Hepatocyte (in vitro differentiated cells): ENCODE measurements at places on chromosomes 12 and 14. TPM values are rescaled to one million over a fixed set of nuclear protein-coding genes. Genes with fewer than 3 reads are reported as not detected.

DNA sequence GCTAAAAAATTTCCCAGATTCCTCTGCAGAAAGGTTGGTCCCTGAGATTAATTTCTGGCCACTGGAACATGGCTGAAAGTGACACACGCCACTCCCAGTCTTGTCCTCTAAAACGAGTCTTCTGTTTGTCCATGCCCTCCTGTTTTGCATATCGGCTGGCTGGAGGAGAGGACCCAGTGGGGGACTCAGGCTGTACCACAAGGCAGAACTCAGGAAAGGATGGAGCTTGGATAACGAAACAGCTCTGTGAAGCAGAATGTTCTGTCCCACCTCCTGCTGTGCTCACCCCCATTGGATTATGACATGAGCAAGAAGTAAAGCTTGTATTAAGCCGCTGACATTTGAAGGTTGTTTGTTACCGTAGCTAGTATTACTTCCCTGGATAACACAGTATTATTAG lies 856.2 kb downstream of the BCL11B start:
- H3K27me3 ChIP-seq, result no peaks in the 10 kb centered on the region
- no peaks in the 10 kb centered on the region for H3K36me3 ChIP-seq
- no peak for DNase-seq

- H3K36me3 ChIP-seq, result no peaks in the 10 kb centered on the region
- DNase-seq, result no peak
- H3K4me1 ChIP-seq, result no peaks in the 10 kb centered on the region
- no peaks in the 10 kb centered on the region for H3K27me3 ChIP-seq
- H3K27ac ChIP-seq, result no peak overlapping the region
Measured at GRCh38 chr14:34883954-34884353, 8.8 kb upstream of the BAZ1A start.

DNA sequence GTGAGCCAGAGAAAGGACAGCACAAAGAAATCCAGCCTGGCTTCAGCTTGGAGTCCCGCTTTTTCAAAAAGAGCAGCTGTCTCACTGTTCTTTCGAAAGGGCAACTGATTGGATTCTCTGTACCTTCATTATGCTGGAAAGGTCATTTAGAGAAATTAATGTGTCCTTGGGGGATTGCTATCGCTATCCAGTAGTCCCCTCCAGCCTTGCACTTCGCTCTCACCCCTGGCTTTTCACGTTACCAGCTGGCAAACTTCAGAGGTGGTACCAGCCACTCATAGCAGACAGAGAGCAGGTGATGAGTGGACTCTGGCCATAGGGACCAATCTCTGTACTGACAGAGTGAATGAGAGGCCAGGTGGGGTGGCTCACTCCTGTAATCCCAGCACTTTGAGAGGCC lies 11.8 kb upstream of the NUAK1 start:
- no peak for DNase-seq
- no peak overlapping the region for H3K4me3 ChIP-seq
- no peaks in the 10 kb centered on the region for H3K27me3 ChIP-seq
- H3K4me1 ChIP-seq, result peaks cover 4% of the 10 kb centered on the region

Gene PCED1B
- 6.4 and 6.6 TPM in 2 replicates for polyA plus RNA-seq
